ENCODE measurements at places on chromosomes 5 and 9. TPM values are rescaled to one million over a fixed set of nuclear protein-coding genes. Genes with fewer than 3 reads are reported as not detected.

Gene TPPP
- total RNA-seq: 0.43 TPM

Gene SLC36A2
- total RNA-seq: not detected

Gene GPR21
- total RNA-seq: 3.1 TPM

Gene GPR150
- total RNA-seq: 0.40 TPM

Gene EQTN
- total RNA-seq: not detected

Gene DPP7
- 145 TPM for total RNA-seq

Gene IL13
- not detected for total RNA-seq

Gene GCNT1
- 73.3 TPM for total RNA-seq

Gene PCDHGA8
- total RNA-seq: 4.0 TPM

Gene CAMK4
- 1.8 TPM for total RNA-seq

Gene C9
- not detected for total RNA-seq

Gene FGF1
- 10.4 TPM for total RNA-seq

Gene PTGES2
- total RNA-seq: 75.7 TPM

Gene TSSK1B
- 0.46 TPM for total RNA-seq

Gene PRR16
- 7.7 TPM for total RNA-seq

Gene LRRC14B
- not detected for total RNA-seq

Gene IFNA2
- not detected for total RNA-seq

Gene ACOT12
- total RNA-seq: 1.1 TPM

Gene GNA14
- 6.3 TPM for total RNA-seq

Gene ARHGEF37
- 7.1 TPM for total RNA-seq

Gene NLN
- 51.1 TPM for total RNA-seq

Gene ACSL6
- 0.17 TPM for total RNA-seq

Gene PSAT1
- 90.6 TPM for total RNA-seq

Gene TLE1
- total RNA-seq: 34.3 TPM

Gene PCDHGC3
- total RNA-seq: 94.3 TPM

Gene CACFD1
- 10.9 TPM for total RNA-seq

Gene NNT
- 71.0 TPM for total RNA-seq

Gene MTRR
- total RNA-seq: 18.6 TPM

Gene UQCRQ
- 42.1 TPM for total RNA-seq
